AG09319 (cell line): ENCODE measurements at places on chromosomes 2 and 18.
A peak's percentile ranks its signal among the peaks of the same experiment; 100 is the strongest.

GRCh38 chr2:46117379-46117778 lies 179.8 kb upstream of the EPAS1 start:
- DNase-seq: no peak

DNA sequence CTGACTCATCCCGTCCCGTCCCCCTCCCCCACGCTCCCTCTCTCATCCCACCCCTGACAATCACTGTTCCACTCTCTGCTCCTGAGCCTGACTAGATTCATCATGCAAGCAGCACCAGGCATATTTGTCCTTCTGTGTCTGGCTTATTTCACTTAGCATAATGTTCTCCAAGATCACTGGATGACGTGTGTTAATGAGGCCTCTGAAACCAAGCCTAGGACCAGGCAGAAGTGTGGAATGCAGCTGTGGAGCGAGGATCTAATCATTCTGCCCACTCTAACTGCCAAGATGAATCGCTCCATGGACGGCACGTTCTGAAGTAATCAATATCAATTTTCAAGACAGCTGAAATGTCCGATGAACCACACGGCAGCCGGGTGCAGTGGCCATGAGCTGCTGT lies 122.4 kb upstream of the ZNF236 start:
- no peak for DNase-seq

- no peak for DNase-seq
Observed at GRCh38 chr2:156907806-156908205, 349.7 kb upstream of the GALNT5 start.

DNA sequence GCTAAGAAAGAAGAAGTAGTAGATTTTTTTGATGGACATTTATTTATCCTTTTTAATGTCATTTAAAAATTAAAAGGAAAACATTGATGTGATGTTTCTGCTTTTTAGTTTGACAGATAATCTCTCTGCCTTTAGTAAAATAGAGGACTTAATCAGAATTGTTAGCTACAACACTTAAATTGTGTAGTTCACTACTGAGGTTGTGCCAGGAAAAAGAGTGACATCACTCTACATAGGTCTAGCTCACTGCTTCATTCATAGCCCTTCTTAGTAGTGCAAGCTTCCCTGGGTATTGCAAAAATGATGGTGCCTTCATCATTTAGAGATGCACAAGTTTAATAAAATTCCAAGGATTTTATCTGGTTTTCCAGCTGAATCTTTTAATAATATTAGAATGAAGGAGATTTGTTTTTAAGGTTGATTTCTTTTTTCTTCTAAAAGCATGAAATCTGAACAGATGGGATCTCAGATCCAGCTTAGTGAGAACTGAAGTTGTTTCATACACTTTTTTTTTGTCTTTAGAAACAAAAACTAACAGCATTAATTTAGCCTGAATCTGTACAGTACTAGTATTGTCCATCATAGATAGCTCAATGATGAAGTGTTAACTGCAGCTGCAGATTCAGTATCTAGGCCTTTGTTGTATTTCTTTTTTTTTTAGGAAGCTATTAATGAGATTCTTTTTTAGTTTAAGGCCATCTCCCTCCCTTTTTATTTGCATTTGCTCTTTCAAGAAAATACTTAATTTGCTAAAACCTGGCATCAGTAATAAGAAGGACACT lies 20.6 kb upstream of the TMEFF2 start:
- DNase-seq: no peak

DNA sequence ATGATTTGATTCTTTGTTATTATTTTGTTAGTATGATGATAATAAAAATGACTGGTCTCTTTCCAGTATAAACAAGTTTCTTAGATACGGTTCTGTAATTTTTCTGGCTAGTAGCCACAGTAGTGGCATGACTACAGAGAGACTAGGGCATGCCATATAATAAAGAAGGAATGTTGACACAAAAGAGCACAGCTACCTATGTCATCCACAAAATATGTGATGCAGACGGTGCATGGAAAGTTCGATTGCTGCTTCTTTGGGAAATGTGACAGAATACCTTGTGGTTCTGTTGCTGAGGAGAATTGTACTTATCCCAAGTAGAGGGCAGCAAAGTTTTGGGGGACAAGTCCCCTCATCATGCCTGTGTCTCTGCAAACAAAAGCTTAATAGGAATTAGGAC lies 26.1 kb upstream of the SETBP1 start:
- peak; percentile 40 for DNase-seq

DNA sequence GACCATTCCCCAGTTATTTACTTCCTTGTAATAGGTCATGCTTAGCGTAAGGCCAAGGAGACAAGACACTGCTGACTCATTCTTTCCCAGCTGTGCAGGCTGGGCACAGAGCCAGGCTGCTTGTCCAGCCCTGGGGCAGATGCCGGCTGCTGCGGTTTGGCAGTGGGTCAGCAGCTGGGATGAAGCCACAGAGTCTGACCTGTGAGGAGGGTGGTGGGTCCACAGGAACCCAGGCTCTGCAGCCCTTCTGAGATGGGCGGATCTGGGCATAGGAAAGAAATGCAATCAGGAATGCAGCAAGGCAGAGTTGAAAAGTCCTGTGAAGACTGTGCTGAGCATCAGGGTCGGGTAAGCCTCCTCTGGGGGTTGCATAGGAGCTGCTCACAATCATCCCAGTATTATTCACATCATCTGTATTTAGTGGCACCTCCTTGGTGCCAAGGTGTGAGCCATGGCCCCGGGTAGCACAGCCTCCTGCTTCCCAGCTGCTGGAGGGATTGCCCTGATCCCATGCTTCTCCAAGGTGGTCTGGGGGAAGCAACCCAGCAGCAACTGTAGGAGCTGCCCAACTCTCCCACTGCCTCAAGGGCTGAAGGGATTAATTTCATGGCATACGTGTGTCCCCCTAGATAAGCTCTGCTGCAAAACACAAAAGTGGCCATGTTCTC lies 139.0 kb downstream of the DDX1 start:
- DNase-seq: peak; percentile 92

- DNase-seq: no peak
Observed at GRCh38 chr2:140526575-140526974, 1604.2 kb downstream of the LRP1B start.

DNA sequence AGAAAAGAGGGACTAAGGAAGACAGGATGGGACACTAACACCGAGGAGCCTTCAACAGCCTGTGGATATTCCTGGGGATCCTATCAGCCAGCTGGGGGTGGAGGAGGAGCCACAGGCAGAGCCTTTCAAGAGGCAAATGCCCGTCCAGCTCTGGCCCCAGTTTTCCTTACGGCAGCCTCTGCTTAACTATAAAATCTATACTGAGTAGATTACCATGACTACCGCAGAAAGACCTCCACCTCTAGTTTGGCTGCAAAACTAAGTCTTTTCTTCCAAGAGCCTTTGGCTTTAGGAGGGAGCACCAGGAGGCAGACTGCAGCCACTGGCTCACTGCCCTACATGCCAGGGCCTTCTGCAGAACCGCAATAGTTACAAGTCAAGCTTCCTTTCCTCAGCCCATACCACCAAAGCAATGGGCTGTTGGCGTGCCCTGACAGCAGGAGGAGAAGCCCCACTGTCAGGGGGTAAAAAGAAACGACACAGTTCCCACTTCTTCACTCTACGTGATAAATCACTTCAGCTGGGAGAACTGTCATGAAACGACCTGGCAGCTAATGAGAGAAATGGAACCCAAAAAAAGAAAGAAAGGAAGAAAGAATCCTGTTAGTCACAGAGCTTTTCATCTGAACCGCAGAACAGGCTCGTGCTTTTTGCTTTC lies 25.1 kb upstream of the CREB1 start:
- no peak for DNase-seq

- no peak for DNase-seq
Observed at GRCh38 chr2:147033044-147033443, 811.8 kb upstream of the ACVR2A start.

GRCh38 chr2:99597616-99598015 lies 107.8 kb upstream of the REV1 start:
- DNase-seq: peak; percentile 29

DNA sequence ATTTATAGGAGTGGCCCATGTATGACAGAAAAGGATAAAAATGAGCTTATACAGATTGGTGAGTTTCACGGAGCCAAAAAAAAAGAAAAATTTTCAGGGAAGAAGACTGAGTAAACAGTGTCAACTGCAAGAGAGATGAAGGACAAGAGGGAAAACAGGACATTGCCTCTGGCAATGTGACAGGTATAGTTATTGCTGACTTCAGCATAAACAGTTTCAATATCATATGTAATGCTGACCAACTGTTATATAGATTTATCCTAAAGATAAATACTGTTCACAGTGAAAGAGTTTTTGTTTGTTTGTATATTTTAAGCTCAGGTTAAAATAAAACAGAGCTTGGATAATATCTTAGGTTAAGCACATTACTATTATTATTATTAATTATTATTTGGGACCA lies 98.0 kb upstream of the FSIP2 start:
- DNase-seq: no peak

GRCh38 chr18:57837917-57838548 lies 34.9 kb upstream of the ATP8B1 start:
- no peak for DNase-seq

- DNase-seq: no peak
Observed at GRCh38 chr2:103792042-103792441, 1030.2 kb downstream of the TMEM182 start.

- DNase-seq: no peak
Observed at GRCh38 chr2:241074901-241075540, 27.1 kb downstream of the MTERF4 start.

- no peak for DNase-seq
Observed at GRCh38 chr2:176435729-176436128, 166.5 kb downstream of the MTX2 start.

DNA sequence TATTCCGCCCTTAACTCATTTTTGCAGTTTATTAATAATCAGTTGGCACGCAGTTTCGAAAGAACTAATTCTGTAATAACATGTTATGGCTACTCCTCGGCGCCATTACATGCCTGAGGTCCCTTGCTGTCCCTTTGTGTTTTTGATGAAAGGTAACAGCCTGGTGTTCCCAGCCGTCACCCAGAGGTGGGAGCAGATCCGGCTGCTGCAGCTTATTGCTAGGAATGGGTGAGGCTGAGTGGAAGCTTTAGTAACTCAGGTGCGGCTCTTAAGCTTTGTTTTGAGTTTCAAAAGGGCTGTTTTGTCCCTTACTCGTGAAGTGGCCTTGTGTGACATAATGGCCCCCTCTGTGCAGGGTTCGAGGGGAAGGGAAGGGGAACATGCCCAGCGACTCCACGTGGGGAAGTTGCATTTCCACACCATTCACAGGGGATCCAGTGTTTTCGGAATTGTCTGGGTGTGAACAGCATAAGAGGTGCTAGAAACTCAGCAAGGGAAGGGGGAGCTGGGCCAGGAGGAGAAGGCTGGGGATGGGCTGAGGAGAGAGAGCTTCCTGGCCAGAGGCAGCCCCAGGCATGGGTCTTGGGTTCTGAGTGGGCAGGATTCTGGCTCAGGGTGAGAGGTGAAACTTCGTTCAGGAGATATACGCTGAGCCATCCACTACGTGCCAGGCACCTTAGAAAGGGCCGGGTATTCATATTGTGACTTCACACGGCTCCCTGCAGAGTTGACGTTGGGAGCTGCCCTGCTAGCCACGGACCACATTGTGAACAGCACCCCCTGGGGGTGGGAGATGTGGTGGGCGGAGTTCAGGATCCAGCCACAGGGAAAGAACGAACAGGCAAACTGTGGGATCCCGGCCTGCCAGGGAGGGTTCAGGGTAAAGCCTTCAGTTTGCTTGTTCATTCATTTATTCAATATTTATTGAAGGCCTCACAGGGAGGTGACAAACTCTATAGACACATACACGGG lies 84.4 kb downstream of the TGOLN2 start:
- DNase-seq: no peak

DNA sequence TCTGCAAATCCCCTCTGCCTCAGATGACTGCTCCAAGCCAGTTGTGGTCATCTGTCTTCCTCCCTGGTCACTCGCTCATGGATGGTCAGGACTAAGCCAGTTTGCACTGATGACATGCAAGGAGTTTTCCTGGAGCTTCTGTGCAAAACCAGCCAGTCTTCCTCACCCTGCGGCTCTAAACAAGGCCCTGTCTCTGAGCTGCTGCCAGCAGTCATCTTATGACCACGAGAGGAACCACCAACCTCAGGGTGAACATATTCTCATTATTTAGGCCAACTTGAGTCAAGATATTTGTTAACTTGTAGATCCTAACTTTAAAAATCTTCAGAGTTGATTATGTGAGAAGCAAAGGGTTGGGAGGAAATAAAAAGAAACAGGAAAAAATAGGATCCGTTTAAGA lies 119.9 kb upstream of the CAB39 start:
- DNase-seq: no peak

- DNase-seq: no peak
Observed at GRCh38 chr2:45130736-45131135, 121.5 kb upstream of the SIX2 start.

DNA sequence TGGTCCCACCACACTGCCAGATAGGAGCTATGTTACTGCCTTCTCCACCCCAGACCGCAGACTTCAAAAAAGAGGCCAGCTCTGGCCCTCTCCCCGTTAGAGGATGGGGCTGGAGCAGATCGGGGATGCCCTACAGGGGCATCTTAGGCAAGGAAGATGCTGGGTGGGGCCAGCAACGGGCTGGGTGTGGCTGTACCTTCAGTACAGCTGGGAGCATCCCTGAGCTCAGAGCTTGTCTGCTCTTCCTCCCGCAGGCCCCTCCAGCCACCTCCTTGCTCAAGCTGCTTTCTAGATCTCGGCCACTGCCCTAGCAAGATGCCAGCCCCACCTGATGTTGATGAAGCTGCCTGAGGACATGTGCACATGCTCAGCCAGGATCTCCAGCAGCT lies 9.8 kb downstream of the PTPRN start:
- no peak for DNase-seq

DNA sequence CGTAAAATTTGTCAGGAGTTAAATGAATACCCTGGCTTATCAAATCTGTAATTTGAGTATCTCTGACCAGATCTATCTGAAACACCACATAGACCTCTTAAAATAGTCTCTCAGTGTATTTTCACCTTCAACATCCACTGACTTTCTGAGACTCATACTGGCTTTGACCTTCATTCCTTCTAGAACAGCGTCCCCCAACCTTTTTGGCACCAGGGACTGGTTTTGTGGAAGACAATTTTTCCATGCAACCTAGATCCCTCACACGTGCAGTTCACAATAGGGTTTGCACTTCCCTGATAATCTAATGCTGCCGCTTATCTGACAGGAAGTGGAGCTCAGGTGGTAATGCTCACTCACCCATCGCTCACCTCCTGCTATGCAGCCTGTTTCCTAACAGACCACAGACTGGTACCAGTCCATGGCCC lies 3.2 kb downstream of the NBAS start:
- no peak for DNase-seq

- DNase-seq: peak; percentile 38
Observed at GRCh38 chr2:64049633-64050220, 30.5 kb upstream of the VPS54 start.

DNA sequence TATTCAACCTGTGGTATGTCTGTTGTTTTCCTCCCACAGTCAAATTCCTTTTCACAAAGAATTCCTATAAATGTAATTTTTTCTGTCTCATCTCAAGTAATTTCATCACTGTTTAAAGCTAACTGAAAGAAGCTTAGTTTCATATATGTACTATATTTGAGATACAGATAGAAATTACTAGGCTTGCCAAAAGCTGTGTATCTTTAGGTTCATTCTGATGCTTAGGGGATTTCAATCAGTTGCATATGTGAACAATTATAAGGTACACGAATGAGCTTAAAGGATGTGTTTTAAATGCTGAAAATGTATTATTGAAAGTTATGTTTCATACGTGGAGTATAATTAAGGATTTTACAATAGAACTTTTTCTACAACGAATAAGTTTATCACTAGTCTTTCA lies 59.2 kb upstream of the DSG1 start:
- DNase-seq: no peak

- no peak for DNase-seq
Observed at GRCh38 chr18:50268022-50268747, 1.9 kb upstream of the CFAP53 start.

- no peak for DNase-seq
Observed at GRCh38 chr2:129191530-129191929, 787.9 kb upstream of the RAB6C start.

GRCh38 chr18:77671456-77672167 lies 422.0 kb downstream of the GALR1 start:
- no peak for DNase-seq
